Myometrial cell (primary cell): ENCODE measurements at places on chromosomes 3 and 15. TPM values are rescaled to one million over a fixed set of nuclear protein-coding genes. Genes with fewer than 3 reads are reported as not detected.

The PPARG gene
- 19.9 and 30.5 TPM in 2 replicates for total RNA-seq

The RASGRF1 gene
- total RNA-seq = 2.3 and 5.2 TPM in 2 replicates

The TRPM1 gene
- not detected in 2 replicates for total RNA-seq

The TICRR gene
- 3.2 and 4.3 TPM in 2 replicates for total RNA-seq

The TUSC7 gene
- not detected in 2 replicates for total RNA-seq

The GPR176 gene
- total RNA-seq = 88.4 and 93.1 TPM in 2 replicates

The BFSP2 gene
- total RNA-seq = not detected in 2 replicates

The P2RY1 gene
- under 0.01 and 0.18 TPM in 2 replicates for total RNA-seq

The GABRA5 gene
- not detected in 2 replicates for total RNA-seq

The SNX1 gene
- total RNA-seq = 31.1 and 50.7 TPM in 2 replicates

The FOXB1 gene
- not detected in 2 replicates for total RNA-seq

The CGNL1 gene
- total RNA-seq = not detected in 2 replicates

The CCDC33 gene
- total RNA-seq = 0.29 and 1.6 TPM in 2 replicates

The RAB11A gene
- 233 and 255 TPM in 2 replicates for total RNA-seq

The PCOLCE2 gene
- 4.4 TPM in 1 of 2 replicates, not detected in the other for total RNA-seq

The ST8SIA2 gene
- total RNA-seq = not detected in 2 replicates

The TPRG1 gene
- total RNA-seq = 2.3 TPM in 1 of 2 replicates, not detected in the other

The PLCH1 gene
- total RNA-seq = not detected in 2 replicates

The PCLAF gene
- 62.9 and 71.2 TPM in 2 replicates for total RNA-seq

The TMEM40 gene
- total RNA-seq = not detected in 2 replicates

The RGMA gene
- total RNA-seq = under 0.01 and 0.35 TPM in 2 replicates

The BTLA gene
- total RNA-seq = not detected in 2 replicates

The FEM1B gene
- total RNA-seq = 13.0 and 20.6 TPM in 2 replicates

The B4GALT4 gene
- total RNA-seq = 38.8 and 41.5 TPM in 2 replicates

The SLC22A14 gene
- total RNA-seq = not detected in 2 replicates

The SEMA3F gene
- 5.2 and 7.8 TPM in 2 replicates for total RNA-seq

The LRRN1 gene
- total RNA-seq = not detected in 2 replicates

The TTC23 gene
- 9.8 and 21.1 TPM in 2 replicates for total RNA-seq

The NR1I2 gene
- not detected in 2 replicates for total RNA-seq

The ZCWPW2 gene
- total RNA-seq = not detected in 2 replicates

The GUCA1C gene
- not detected in 2 replicates for total RNA-seq

The IFT57 gene
- total RNA-seq = 49.1 and 84.2 TPM in 2 replicates

The SHF gene
- total RNA-seq = 2.0 and 7.8 TPM in 2 replicates

The FAM107A gene
- total RNA-seq = under 0.01 TPM in 1 of 2 replicates, not detected in the other
